ENCODE measurements at places on chromosomes 6 and 20.

DNA sequence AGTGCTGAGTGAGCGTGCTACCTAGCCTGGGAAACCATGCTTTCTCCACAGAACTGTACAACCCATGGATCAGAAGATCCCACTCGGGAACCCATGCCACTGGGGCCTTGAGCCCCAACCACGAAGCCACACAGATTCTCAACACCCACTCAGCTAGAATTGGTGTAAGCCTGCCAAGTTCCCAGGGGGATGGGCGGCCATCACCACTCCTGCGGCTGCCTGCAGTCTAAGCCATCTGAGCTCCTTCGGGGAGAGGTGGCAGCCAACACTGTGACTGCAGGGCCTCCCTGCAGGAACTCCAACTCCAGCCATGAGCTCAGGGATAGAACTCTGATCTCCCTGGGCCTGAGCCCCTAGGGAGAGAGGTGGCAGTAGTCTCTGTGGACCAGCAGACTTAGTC is 33.6 kb upstream of the SENP6 start:
- DNase-seq, result no peak

GRCh38 chr6:83879746-83880145 is 20.3 kb downstream of the CYB5R4 start:
- DNase-seq, result no peak

DNA sequence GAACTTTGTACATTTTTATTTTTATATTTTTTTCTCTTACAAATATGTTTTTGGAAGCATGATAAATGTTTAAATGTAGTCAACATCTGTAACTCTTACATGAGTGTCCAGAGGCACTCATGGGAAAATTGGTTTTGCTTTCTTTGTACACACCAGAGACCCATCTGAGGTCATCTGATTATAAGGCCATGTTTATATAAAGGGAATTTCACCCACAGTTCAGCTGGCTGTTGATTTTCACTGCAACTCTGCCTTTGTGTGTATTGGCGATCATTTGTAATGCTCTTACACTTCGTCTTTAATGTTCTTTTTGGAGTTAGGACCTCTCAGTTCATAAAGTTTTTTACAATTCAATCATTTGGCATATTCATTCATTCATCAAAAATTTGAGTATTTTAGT is 28.1 kb downstream of the RIOK1 start:
- DNase-seq, result no peak

DNA sequence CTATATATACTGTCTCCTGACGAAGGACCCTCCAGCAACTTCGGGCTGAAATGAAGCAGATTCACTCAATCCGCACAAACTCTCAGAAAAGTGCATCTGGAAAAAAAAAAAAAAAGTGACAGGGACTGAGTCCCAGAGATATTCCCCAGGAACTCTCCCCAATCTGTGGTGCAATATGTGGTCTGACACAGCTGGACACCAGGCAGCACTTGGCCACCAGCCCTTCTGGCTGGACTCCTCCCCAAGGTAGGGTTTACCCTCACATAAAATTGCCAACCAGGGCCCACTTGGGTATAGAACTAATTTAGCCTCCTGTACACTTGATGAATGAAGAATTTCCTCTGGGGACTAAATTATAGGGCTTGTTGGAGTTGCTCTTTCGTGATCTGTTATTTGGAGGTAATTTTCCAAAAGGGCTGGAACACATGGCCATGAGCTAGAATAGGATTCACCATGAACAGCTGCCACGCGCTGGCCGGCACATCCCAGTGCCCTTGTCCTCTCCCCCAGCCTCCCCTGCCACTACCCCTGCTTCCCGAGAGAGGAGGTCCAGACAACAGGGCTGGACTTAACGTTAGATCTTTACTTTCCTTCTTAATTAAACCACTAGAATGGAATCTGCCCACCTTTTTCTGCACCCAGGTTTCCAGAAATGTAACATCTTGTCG is 379.2 kb downstream of the BMP2 start:
- no peak for DNase-seq

DNA sequence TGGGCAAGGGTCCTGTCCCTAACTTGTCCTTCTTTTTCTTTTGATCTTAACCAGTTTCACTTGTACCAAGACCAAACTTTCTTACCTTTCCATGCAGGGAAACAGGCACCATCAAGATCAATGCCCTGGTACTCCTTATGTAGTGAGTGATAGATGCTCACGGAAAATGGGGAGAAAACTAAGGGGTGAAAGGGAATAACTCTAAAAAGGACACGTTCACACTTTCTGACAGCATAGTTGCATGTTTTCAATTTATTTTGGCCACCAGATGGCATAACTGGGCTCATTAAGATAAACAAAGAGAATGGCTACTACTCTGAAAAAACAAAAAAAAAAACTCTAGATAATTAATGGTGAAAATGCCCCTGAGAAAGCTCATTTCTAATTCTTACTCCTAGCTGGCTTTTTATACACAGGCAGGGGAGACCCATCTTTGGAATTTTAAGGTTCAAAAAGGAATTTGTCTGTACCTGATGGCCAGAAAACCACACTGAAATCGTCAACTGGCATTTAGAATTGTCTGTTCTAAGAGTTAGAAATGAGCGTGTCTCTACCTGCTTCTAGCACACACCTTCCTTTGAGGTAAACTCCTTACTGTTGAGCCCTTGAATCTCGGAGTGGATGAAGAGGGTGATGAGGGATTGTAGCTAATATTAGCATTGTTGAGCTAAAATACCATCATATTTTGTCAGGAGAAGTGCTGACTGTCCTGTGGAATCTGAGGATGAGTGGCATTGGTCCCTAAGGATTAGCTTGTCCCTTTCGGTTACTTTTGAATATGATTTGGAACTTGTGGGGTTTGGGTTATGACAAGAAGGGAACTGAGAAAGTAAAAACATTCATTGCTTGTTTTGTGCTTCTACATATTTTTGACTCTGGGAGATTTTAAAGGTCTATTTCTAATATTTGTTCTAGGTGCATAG is 62.2 kb upstream of the DDR1 start:
- DNase-seq, result peak; percentile 75

GRCh38 chr20:38854654-38855066 is 49.2 kb downstream of the PPP1R16B start:
- DNase-seq, result no peak

GRCh38 chr6:42783177-42783875 is 1.5 kb downstream of the BICRAL start:
- DNase-seq, result peak; percentile 92

- DNase-seq, result no peak
Observed at GRCh38 chr6:109867009-109867969, 110.8 kb upstream of the GPR6 start.

- DNase-seq, result no peak
Observed at GRCh38 chr20:49866051-49866450, 49.3 kb downstream of the SPATA2 start.

DNA sequence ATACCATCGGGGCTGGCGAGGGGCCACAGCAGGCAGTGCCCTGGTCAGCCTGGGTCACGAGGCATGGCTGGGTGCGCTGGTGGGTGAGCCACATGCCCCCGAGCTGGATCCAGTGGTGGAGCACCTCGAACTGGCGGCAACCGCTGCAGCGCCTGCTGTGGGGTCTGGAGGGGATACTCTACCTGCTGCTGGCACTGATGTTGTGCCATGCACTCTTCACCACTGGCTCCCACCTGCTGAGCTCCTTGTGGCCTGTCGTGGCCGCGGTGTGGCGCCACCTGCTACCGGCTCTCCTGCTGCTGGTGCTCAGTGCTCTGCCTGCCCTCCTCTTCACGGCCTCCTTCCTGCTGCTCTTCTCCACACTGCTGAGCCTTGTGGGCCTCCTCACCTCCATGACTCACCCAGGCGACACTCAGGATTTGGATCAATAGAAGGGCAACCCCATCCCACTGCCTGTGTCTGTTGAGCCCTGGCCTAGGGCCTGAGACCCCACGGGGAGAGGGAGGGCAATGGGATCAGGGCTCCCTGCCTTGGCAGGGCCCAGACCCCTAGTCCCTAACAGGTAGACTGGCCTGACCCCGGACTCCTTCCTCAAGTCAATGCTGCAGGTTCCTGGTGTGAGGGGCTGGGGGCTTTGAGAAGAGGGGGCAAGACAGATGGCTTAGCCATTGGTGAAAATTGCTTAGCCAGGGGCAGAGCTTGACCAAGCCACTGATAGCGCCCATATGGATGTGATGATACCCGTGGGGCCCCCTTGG is 598 bp downstream of the TMEM239 start:
- DNase-seq, result no peak

- DNase-seq, result no peak
Observed at GRCh38 chr6:107323133-107323785, 136.1 kb downstream of the PDSS2 start.

- no peak for DNase-seq
Observed at GRCh38 chr20:19320005-19320404, 107.6 kb downstream of the SLC24A3 start.

- DNase-seq, result peak; percentile 78
Observed at GRCh38 chr20:49669601-49670189, 44.0 kb downstream of the B4GALT5 start.

DNA sequence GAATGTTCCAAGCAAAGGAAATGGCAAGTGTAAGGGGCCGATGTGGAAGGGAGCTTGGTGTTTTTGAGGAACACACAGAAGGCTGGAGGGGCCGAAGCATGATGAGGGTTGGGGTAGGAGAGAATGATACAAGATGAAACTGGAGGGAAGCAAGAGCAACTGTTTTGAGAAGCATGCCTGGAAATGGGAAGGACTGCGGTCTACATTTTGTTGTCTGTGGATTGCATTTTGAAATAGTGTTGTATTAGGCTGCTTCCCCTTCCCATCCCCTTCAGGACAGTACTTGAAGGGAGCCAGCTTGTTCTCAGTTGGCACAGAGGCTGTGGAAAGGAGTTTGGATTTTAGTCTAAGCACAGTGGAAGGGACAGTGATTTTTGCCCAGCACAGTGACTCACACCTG is 2.2 kb downstream of the TM9SF4 start:
- DNase-seq, result no peak

DNA sequence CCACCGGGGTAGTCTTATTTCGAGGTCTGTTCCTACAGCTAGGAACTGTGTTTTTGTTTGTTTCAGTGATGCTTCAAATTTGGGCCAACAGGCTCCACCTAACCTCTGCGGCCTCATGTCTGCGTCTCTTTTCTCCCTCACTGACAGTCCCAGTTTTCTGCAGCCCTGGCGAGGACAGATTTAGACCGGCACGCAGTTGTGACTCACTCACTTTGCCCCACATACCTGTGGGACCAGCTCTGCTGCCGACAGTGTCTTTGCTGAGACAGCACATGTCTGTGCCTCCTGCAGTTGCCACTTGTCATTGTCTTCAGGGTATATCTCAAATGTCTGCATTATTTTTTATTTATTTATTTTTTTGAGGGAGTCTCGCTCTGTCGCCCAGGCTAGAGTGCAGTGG is 29.2 kb downstream of the OSBPL2 start:
- no peak for DNase-seq

DNA sequence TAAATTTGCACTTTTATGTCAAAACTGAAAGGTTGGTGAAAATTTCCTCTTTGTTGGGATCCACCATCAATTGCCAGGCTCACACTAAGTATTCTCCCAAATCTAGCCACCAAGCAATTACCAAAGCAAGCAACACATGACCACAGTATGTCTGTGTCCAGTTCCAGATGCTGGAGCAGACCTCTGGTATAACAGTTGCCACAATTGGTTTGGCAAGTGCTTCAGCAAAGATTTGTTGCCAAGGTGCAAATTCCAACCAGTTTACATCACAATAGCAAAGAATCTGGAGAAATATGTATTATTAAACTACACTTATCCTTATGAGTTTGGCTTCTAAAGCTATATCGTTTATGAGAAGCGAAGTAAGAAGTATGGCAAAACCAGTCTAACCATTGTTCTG is 6.4 kb downstream of the GTF2H5 start:
- no peak for DNase-seq

GRCh38 chr6:116763906-116764628 is 1.5 kb downstream of the FAM162B start:
- DNase-seq, result no peak

- no peak for DNase-seq
Observed at GRCh38 chr6:2218866-2219265, 26.5 kb downstream of the GMDS start.

DNA sequence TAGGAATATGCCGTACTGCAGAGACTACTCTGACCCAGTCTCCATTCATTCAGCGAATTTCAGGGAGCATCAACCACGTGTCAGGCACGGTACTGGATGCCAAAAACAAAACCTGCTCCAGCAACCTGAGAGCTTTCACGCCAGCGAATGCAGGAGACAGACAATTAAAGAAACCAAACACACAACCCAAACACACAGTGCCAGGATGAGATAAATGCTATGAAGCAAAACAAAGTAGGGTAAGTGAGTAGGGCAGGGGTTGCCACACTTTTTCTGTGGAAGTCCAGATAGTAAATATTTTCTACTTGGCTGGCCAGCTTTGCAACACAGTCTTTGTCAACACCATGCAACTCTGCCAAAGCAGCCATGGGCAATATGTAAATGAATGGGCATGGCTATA is 10.0 kb downstream of the MOCS1 start:
- no peak for DNase-seq

GRCh38 chr6:22596011-22596410 is 26.6 kb downstream of the HDGFL1 start:
- no peak for DNase-seq

- DNase-seq, result no peak
Observed at GRCh38 chr6:128558924-128559323, 38.5 kb upstream of the PTPRK start.

- DNase-seq, result no peak
Observed at GRCh38 chr20:46107061-46107460, 11.1 kb upstream of the CD40 start.

- DNase-seq, result peak; percentile 34
Observed at GRCh38 chr6:4890191-4890590, 113.6 kb downstream of the RPP40 start.

- DNase-seq, result no peak
Observed at GRCh38 chr6:133854041-133854363, 34.9 kb upstream of the TCF21 start.

DNA sequence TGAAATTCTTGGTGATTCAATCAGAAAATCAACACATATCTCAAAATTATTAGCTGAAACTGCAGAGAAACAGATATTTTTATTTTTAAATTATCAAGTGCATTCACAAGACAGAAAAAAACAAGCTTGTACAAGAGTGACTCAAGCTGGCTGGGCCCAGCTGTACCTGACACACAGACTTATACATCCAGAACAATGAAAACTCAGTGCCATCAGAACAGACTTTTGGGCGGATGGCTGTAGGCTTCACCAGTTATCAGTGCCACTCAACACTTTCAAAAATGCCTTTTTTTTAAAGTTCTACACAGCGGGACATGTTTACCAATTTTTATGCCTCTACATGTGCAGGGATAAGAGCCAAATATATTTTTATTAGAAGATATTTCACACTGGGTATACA is 102.8 kb downstream of the MYB start:
- DNase-seq, result no peak

- peak; percentile 69 for DNase-seq
Observed at GRCh38 chr6:166032366-166033200, 135.1 kb downstream of the TBXT start.

DNA sequence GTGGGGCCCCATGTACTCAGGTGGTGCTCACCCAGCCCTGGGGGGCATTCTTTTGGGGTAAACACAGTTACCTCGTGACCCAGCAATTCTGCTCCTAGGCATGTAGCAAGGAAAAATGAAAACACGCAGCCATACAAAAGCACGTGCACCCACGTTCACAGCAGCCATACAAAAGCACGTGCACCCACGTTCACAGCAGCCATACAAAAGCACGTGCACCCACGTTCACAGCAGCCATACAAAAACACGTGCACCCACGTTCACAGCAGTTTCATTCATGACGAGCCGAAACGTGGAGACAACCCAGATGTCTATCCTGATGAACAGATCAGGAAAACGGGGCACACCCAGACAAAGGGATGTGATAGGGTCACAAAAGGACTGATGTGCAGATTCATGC is 57.1 kb downstream of the YTHDF1 start:
- no peak for DNase-seq

GRCh38 chr6:43228951-43229802 is at the start of gene DNPH1:
Gene DNPH1 (minus strand): TSS chr6:43229481. CDS start chr6:43229456, 25 bp downstream.
- peak; percentile 96 for DNase-seq

Data from activated CD4-positive, alpha-beta T cell treated with anti-CD3 and anti-CD28 coated beads, Interleukin-2, amount 10 ng/mL, durations not matched to agents 24 days and 14 days (primary cell).